ENCODE measurements at places on chromosomes 2 and 18. TPM values are rescaled to one million over a fixed set of nuclear protein-coding genes. Genes with fewer than 3 reads are reported as not detected.

DNA sequence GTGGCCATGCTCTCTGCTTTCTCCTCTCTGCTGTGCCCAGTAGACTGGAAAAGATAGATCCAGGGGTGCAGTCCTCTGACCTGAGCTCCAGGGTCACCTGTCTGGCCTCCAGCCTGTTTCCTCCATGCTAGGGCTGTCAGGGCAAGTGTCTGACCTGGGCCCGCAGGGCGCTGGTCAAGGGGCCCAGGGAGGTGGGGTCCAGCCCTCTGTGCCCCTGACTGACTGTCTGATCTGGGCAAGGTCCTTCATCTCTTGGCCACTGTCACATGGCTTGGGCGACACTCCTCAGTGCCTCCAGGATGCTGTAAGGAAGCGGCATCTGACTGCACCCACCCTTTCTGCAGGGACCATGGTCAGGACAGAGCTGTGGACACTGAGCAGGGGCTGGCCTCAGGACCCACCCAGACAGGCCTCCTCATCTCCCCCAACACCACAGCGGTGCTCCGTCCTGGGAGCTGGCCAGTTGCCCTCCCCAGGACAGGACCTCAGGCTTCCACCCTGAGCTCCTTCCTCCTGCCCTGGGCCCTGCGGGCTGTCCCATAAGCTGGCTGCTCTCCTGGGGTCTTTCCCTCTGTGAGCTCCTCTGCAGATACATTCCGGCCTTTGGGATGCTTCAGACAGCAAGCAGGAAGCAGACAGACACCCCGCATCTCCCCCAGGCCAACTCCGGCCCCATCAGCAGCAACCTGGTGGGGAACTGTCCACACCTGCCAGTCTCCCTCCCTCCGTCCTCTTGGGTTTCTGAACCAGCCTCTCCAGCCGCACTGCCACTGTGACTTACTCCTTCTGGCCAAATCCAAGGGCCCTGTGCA is 21.2 kb upstream of the ALPI start:
- no peaks in the 10 kb centered on the region for H3K27me3 ChIP-seq
- H3K4me3 ChIP-seq: no peak overlapping the region
- no peak overlapping the region for H3K27ac ChIP-seq

DNA sequence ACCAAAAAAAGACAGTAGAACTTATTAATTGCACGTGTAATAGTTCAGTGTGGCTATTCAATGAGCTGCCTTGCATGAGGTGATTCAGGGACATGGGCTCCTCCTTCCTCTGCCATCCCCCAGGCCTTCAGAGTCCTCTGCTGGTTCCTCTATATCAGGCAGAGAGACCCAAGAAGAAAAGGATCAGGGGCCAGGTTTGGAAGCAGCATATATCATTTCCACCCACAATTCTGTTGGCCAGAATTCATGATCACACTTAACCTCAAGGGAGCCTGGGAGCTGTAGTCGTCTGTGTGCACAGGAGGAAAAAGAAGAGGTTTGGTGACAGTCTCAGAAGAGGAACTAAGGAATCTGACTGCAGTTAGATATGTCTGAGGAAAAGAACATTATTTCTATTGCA is 114.0 kb upstream of the GLS start:
- DNase-seq: no peak
- no peak overlapping the region for H3K4me3 ChIP-seq
- H3K27me3 ChIP-seq: peaks cover 2% of the 10 kb centered on the region
- no peaks in the 10 kb centered on the region for H3K4me1 ChIP-seq
- no peaks in the 10 kb centered on the region for H3K36me3 ChIP-seq

GRCh38 chr2:205731583-205731981 is 49.3 kb downstream of the NRP2 start:
- peaks cover 62% of the 10 kb centered on the region for H3K4me1 ChIP-seq
- no peak for DNase-seq
- H3K36me3 ChIP-seq: peaks cover 30% of the 10 kb centered on the region
- H3K27ac ChIP-seq: no peak overlapping the region

- H3K4me3 ChIP-seq: no peak overlapping the region
- no peak overlapping the region for H3K27ac ChIP-seq
- peaks cover 3% of the 10 kb centered on the region for H3K36me3 ChIP-seq
- peaks cover 24% of the 10 kb centered on the region for H3K4me1 ChIP-seq
- no peaks in the 10 kb centered on the region for H3K27me3 ChIP-seq
- DNase-seq: no peak
These were observed 301.6 kb downstream of the STK39 start for GRCh38 chr2:167945660-167946368.

DNA sequence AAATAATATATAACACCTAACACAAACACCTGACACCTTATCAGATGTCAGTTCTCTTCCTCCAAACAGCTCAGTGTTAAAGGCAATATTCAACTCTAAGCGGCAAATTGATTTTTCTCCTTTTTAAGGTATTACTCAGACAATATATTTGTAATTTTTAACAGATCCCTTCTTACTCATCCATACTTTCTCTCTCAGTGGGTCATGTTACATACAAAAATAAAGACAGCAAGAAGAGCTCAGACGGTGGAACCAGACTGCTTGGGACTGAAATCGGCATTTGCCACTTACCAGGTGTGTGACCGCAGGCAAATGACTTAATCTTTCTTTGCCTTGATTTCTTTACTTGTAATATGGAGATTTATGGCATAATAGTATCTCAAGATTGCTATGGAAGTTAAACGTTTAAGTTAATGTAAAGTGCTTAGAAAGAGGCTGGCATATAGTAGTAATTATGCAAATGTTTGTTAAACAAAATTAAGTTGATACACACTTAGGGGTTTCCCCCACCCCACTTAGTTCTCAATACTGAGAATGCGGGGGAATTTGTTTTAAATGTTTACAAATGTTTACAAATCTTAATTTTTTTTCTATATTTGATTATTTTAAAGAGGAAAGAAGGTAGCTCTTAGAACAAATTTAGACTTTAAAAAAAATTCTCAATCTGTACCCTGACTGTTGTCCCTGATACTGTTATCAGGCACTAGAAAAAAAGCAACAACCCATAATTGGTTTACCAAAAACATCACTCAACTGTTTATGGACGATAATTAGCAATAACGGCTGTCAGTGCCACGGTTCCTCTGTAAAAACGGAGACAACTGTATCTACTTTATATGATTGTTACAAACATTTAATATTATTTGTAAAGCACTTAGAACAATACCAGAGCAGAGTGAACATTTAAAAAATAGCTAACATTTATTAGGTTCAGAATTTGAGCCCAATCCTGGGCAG is 25.6 kb downstream of the MAP3K2 start:
- H3K27me3 ChIP-seq: no peaks in the 10 kb centered on the region
- H3K27ac ChIP-seq: no peak overlapping the region

- no peaks in the 10 kb centered on the region for H3K36me3 ChIP-seq
- H3K27me3 ChIP-seq: no peaks in the 10 kb centered on the region
- no peak overlapping the region for H3K27ac ChIP-seq
These were observed 23.4 kb downstream of the NEMP2 start for GRCh38 chr2:190511104-190511503.

DNA sequence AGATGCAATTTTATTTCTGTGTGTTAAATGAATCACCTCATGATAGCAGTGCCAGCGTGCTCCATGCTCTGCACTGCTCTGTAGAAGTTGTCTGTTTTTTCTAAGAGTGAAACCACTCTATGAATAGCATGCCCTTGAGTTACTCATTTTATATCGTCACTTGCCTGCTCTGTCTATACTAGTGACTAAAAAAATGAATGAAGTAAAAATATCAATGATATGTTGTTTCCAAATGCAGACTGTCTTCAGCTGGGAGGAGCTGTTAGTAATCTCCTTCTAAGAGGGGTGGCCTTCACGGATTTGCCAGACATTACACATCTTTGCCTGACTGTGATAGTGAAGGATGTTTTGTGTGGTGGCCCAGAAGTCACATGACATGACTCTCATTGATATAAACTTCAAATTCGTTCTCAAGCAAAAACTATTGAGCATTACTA is 852.1 kb downstream of the CNTNAP5 start:
- no peaks in the 10 kb centered on the region for H3K36me3 ChIP-seq
- H3K27ac ChIP-seq: no peak overlapping the region
- H3K27me3 ChIP-seq: no peaks in the 10 kb centered on the region

GRCh38 chr18:13543144-13543543 is 183.2 kb downstream of the FAM210A start:
- H3K27me3 ChIP-seq: no peaks in the 10 kb centered on the region
- H3K36me3 ChIP-seq: no peaks in the 10 kb centered on the region
- H3K4me3 ChIP-seq: no peak overlapping the region
- H3K4me1 ChIP-seq: no peaks in the 10 kb centered on the region

DNA sequence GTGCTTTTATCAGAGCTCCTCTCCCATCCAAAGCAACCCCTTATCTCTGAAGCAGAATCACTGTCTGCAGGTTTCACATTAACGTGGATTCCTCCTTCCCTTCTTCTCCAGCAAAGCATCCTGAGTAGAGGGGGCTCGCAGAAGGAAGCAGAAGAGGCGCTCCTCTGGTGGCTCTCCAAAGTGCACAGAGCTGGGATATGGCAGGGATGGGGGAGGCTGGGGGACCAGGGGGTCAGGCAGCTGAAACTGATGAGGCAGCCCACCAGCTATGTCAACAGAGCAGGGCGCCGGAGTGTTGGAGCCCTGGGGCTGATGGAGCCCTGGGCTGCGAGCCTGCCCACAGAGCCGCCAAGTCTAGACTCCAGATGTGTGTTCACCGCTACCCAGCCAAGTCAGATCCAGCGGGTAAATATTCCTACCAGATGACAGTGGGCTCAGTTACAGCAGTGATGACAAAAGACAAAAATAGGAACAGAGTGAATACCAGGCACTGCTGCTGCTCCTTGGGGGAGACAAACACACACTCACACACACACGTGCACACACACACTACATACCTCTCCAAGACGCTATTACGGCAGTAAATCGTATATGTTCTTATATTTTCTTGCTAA is 678.3 kb upstream of the ID2 start:
- H3K36me3 ChIP-seq: no peaks in the 10 kb centered on the region
- no peak overlapping the region for H3K27ac ChIP-seq
- no peak for DNase-seq
- H3K27me3 ChIP-seq: no peaks in the 10 kb centered on the region
- H3K4me3 ChIP-seq: no peak overlapping the region

- H3K27me3 ChIP-seq: no peaks in the 10 kb centered on the region
- H3K36me3 ChIP-seq: peaks cover 13% of the 10 kb centered on the region
- no peak overlapping the region for H3K4me3 ChIP-seq
- no peak overlapping the region for H3K27ac ChIP-seq
These were observed 431.5 kb downstream of the DCDC2C start for GRCh38 chr2:4134551-4135550.

DNA sequence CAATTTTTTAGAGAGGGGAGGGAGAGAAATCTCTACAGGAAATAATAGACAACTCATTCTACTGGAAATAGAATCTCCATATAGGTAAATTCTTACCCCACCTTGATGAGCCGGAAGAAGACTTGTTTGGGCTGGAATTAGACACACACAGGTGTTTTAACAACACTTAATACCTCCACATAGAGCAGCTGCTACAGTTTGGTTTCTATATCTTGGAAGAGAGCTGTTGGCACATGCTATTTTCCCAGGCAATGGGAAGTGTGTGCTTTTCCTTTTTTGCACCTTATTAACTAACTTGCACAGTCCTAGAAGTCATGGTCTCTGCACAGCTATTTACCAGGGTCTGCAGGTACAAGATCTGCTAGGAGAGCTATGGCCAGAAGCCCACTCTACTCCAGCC is 73.7 kb downstream of the SATB2 start:
- H3K27ac ChIP-seq: no peak overlapping the region
- DNase-seq: no peak
- H3K27me3 ChIP-seq: no peaks in the 10 kb centered on the region
- H3K4me1 ChIP-seq: no peaks in the 10 kb centered on the region

- no peaks in the 10 kb centered on the region for H3K27me3 ChIP-seq
- H3K4me3 ChIP-seq: no peak overlapping the region
- peaks cover 4% of the 10 kb centered on the region for H3K36me3 ChIP-seq
- no peaks in the 10 kb centered on the region for H3K4me1 ChIP-seq
- H3K27ac ChIP-seq: no peak overlapping the region
These were observed 168.5 kb downstream of the TPGS2 start for GRCh38 chr18:36660311-36660710.

GRCh38 chr2:203688798-203689197 is 17.6 kb upstream of the CD28 start:
- no peak overlapping the region for H3K4me3 ChIP-seq
- no peak overlapping the region for H3K27ac ChIP-seq
- no peaks in the 10 kb centered on the region for H3K27me3 ChIP-seq

- H3K27ac ChIP-seq: no peak overlapping the region
- no peak overlapping the region for H3K4me3 ChIP-seq
- H3K4me1 ChIP-seq: peaks cover 3% of the 10 kb centered on the region
These were observed 23.1 kb downstream of the MRPL44 start for GRCh38 chr2:223980397-223980735.

DNA sequence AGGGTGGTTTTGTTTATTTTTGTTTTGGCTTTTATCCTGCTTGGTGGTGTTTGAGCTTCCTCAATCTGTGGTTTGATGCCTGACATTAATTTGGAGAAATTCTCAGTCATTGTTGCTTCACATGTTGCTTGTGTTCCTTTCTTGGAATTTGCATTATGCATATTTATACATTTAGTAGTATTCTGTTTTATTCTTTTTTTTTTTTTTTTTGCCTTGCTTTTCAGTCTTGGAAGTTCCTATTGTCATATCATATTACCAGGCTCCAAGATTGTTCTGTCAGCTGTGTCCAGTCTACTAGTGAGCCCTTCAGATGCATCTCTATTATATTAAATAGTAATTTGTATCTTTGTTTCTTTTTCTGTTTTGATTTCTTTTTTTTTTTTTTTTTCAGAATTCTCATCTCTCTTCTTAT is 77.0 kb downstream of the EPC2 start:
- H3K4me3 ChIP-seq: no peak overlapping the region
- H3K36me3 ChIP-seq: peaks cover 35% of the 10 kb centered on the region
- H3K4me1 ChIP-seq: peaks cover 27% of the 10 kb centered on the region

DNA sequence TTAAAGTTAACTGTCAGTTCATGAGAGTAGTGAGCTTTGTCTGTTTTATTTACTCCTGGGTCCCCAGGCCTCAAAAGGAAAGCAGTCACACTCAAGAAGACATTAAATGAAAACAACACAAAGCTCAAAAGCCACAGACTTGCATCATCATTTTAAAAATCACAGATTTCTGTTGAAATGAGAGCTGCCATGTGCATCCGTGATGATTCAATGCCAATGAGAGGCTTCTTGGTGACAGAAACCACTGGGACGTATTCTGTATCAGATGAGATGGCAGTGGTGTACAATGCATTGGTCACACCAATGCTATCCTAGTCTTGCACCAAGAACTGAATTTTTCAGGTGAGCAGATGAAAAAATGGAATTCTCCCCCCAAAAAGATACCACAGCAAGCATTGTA is 204.8 kb downstream of the ANAPC1 start:
- no peaks in the 10 kb centered on the region for H3K36me3 ChIP-seq
- DNase-seq: no peak
- H3K4me1 ChIP-seq: peaks cover 16% of the 10 kb centered on the region

- H3K4me3 ChIP-seq: no peak overlapping the region
- no peaks in the 10 kb centered on the region for H3K27me3 ChIP-seq
- H3K4me1 ChIP-seq: no peaks in the 10 kb centered on the region
- H3K36me3 ChIP-seq: no peaks in the 10 kb centered on the region
- DNase-seq: no peak
These were observed 88.3 kb downstream of the DSC3 start for GRCh38 chr18:30954262-30954661.

- no peak overlapping the region for H3K4me3 ChIP-seq
- H3K36me3 ChIP-seq: no peaks in the 10 kb centered on the region
These were observed 8.1 kb upstream of the CYP26B1 start for GRCh38 chr2:72155737-72156136.

GRCh38 chr2:219163156-219163555 is 2.5 kb upstream of the NHEJ1 start:
- no peak overlapping the region for H3K27ac ChIP-seq
- H3K4me1 ChIP-seq: peaks cover 17% of the 10 kb centered on the region
- no peaks in the 10 kb centered on the region for H3K27me3 ChIP-seq
- DNase-seq: no peak

GKN2 gene
- total RNA-seq: not detected

AGXT gene
- total RNA-seq: not detected
